ENCODE measurements at places on chromosomes 7 and 10. TPM values are rescaled to one million over a fixed set of nuclear protein-coding genes. Genes with fewer than 3 reads are reported as not detected.

- peak; percentile 84 for ATAC-seq
Observed at GRCh38 chr10:84333864-84334451, 5.6 kb downstream of the CCSER2 start.

DNA sequence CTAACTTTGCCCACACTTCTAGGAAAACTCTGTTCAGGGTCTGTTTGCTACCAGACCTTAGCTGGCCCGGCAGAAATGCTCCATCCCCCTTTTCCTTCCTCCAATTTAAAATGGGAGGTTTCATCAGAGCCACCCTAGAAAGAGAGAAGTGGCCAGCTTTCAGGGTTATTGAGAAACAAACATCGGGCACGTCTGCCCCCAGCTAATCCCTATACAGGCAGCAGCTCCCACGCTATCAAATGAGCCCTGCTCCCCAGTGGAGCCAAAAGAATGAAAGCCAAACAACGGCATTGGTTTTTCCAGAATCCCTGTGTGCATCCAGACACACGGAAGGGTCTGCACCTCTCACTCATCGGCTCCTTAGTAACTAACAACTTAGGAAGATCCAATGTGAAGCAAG lies 132.5 kb downstream of the GRID1 start:
- no peak for ATAC-seq

- ATAC-seq: no peak
Observed at GRCh38 chr7:66537876-66538275, 90.8 kb upstream of the KCTD7 start.

GRCh38 chr10:85612378-85612775 lies 754.2 kb downstream of the GRID1 start:
- peak; percentile 92 for ATAC-seq

GRCh38 chr7:39631736-39632308 lies 8.4 kb downstream of the RALA start:
- ATAC-seq: no peak

DNA sequence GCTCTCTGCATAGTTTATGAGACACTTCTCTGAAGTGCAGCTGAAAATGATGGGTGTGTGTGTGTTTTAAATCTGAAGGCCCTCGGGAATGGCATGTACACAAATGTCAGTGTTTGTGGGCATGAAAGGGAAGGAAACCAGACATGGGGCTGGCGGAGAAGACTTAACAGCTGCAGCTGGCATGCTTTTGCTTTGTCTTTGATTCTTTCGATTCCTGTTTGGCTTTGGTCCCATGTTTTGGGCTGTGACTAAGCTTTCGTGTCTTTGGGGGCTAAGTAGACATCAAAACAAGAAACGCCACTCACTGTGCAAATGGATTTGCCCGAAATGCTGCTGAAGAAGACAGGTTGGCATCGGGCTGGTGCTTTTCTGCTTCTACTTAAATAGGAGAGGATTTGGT lies 179.3 kb downstream of the PFKFB3 start:
- peak; percentile 88 for ATAC-seq

DNA sequence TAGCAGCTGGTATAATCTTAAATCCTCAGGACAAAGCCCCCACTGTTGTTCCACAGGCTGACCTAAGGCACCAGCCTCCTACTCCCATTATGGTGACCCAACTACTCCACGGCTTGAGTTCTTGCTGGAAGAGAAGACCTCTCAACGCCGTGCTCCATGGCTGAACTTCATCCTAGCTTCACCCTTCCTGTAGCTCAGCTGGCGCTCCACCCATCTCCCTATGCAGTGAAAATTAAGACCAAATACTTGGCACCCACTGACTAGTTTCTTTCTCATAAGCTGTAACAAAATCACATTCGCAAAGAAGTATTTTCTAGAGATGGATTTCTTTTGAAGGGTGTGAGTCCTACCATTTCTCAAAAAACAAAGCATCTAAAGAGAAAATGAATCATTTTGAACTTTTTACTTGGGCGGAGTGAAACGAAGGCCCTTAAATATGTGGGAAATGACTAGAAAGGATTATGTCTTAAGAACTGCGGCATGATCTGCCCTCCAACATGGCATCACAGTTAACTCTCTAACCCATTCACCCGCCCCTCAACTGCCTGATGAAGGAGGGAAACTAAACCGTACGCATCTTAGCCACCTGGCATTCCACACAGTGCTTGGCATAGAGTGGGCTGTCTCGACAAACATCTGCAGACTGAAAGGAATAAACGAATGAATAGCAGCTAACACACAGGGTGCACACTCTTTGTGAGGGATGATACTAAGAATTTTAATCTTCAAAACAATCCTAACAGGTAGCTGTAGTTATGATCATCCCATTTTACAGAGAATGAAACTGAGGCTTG lies 32.7 kb downstream of the GFRA1 start:
- no peak for ATAC-seq

- no peak for ATAC-seq
Observed at GRCh38 chr7:96322847-96323461, 1.1 kb upstream of the SLC25A13 start.

GRCh38 chr10:962342-962741 lies 25.9 kb upstream of the GTPBP4 start:
- ATAC-seq: no peak

DNA sequence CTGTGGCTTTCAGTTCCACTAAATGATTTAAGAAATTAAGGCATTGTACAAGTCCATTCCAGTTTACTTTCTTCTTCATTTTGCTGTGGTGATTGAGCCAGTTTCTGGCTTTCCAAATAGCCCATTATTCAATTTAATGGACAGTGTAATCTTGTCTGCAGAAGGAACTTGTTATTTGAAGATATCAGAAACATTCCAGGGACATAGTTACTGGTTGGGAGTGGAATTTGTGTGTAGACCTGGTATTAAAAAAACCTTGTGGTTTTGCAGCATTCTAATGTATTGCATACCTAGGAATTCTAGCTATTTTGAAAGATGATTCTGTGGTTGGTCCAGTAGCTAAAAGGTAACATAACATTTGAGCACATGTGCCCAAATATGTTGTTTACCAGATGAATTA lies 72.2 kb downstream of the MCU start:
- ATAC-seq: no peak

DNA sequence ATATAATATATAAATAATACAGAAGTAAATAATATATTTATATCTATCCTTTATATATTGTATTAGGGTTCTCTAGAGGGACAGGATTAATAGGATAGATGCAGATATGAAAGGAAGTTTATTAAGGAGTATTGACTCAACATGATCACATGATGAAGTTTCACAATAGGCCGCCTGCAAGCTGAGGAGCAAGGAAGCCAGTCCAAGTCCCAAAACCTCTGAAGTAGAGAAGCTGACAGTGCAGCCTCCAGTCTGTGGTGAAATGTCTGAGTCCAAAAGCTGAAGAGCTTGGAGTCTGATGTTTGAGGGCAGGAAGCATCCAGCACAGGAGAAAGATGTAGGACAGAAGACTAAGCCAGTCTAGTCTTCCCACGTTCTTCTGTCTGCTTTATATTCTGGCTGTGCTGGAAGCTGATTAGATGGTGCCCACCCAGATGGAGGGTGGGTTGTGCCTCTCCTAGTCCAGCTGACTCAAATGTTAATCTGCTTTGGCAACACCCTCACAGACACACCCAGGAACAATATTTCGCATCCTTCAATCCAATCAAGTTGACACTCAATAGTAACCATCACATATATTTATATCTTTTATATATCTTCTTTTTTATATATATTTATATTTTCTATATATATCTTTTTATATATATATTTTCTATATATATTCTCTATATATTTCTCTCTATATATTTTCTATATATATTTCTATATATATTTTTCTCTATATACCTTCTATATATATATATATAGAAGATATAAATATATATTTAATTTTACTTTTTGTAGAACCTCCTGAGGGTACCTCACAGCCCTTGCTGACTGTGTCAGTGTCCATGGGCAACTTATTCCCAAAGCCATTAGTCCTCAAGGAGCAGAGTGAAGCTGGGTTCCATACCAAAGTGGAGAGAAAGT lies 24.6 kb upstream of the AKR1B10 start:
- no peak for ATAC-seq

DNA sequence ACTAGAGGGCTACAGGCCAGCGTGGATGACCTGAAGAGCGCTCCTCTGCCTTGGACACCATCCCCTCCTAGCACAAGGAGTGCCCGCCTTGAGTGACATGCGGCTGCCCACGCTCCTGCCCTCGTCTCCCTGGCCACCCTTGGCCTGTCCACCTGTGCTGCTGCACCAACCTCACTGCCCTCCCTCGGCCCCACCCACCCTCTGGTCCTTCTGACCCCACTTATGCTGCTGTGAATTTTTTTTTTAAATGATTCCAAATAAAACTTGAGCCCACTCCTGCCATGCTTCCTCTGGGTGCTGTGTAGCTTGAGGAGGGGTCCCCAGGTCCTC lies 4.5 kb downstream of the SNCG start:
- ATAC-seq: no peak

DNA sequence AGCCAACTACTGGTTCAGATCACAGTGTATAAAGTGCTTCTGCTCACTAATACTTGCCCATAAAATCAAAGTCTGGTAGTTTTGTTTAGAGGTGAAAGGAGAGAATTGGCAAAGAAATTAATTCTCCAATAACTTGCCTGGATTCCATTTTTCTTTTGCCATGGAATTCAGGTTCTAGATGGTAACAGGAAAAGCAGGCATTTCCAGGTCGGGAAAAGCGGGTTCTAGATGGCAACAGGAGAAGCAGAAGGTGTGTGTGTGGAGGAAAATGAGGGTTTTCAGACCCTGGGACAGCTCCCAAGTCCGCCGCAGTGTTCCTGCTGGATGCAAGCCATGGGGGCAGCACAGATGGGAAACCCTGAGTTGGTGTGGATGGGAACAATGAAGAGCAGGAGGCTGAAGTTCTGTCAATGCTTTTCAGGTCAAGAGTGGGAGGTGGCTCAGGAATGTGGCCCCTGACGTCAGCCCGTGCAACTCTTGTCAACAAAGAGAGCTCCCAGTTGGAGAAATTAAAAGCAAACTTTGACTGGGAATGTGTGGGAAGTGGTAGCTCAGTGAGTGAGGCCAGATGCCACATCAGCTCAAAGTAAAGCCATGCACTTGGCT lies 696.7 kb downstream of the LRMDA start:
- no peak for ATAC-seq

- no peak for ATAC-seq
Observed at GRCh38 chr7:8885480-8886000, 452.1 kb downstream of the NXPH1 start.

DNA sequence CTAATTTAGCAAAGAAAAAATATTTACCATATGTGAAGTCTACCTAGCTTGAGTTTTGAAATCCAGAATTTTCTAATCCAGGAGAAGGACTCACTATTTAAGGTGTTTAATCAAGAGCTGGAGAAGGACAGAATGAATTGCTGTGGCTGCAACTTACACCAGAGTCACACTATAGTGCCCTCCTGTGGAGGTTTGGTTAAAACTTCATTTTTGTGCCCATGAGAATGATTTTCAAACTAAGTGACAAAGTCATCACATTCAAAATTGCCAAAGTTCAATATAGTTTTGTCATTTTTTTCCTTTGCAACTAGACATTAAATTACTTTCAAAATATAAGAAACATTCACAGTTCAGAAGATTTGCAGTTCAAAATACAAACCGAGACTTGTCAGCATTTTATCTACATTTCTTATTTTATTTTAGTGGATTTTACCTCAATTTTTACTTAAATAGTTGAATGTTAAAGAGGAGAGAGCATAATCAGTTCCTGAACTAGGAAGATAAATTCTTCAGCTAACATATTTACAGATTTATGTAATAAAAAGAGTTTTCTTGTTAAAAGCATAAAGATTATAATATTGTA lies 70.7 kb downstream of the CABCOCO1 start:
- ATAC-seq: no peak

- ATAC-seq: no peak
Observed at GRCh38 chr7:134954197-134955082, 31.9 kb upstream of the AGBL3 start.

GRCh38 chr10:110364531-110364937 lies 59.8 kb upstream of the SMNDC1 start:
- ATAC-seq: peak; percentile 70

DNA sequence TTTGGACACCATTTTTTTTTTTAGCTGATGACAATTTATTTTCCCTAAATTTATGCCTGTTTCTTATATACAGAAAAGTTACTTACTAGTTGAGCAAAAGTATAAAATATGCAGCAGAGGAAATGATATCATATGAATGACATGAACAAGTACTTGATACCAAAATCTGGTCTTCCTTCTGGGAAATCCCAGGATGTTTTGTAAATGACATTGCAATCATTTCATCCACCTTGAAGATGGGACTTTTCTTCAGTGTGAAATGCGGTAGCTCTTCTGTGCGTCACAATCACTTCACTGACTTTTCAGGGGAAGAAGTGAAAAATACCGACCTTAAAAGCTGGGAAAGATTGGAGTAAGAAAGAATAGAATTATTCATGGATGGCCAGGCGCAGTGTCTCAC lies 23.8 kb downstream of the C1QL3 start:
- no peak for ATAC-seq

DNA sequence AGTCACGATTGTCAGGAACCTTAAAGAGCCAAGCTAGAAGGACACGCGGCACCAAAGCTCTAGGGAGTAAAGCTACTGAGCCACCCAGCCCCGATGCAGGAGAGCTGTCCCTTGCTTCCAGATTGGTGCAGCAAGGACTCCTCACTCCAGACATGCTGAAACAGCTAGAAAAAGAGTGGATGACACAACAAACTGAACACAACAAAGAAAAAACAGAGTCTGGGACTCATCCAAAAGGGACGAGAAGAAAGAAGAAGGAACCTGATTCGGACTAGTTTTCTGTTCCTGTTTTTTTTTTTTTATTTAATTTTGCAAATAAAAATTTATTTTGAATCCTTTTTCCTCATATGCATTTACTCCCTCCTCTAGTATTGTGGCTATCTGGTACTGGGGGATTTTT lies 11.4 kb upstream of the HKDC1 start:
- no peak for ATAC-seq

GRCh38 chr10:124344931-124345330 lies 73.8 kb downstream of the OAT start:
- ATAC-seq: no peak

- ATAC-seq: no peak
Observed at GRCh38 chr10:72601144-72601543, 24.7 kb downstream of the MICU1 start.

DNA sequence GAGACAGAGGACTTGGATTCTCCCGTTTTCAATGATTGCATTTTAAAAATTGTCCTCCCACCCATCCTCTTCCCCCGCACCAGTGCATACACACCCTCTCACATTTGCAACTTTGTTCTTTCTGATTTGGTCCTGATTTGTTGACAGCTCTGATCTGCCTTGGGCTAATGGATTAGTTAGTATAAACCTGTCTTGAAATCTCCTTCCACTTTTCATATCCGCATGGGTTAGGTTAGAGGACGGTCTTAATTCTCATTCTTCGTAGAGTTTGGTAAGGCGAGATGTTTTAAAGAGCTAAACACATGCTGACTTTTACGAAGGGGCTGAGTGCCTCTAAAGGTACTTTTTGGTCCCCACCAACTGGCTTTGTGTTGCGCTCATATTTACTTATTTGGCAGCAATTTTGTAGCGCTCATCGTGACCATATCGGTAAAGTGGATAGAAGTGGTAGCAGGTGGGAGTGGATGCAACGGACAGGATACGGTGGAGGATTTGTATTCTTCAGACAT lies 1.1 kb downstream of the AHR start:
- peak; percentile 18 for ATAC-seq

Gene CACNB2
- not detected for total RNA-seq

Gene GTF2IRD1
- 2.2 TPM for total RNA-seq

Gene NSUN5
- 32.2 TPM for total RNA-seq

Gene CPA2
- total RNA-seq: 0.56 TPM

Gene PRPS1L1
- not detected for total RNA-seq

Gene EPO
- total RNA-seq: not detected

Gene CPVL
- total RNA-seq: 0.63 TPM

Gene RADIL
- 0.08 TPM for total RNA-seq

Gene MSMB
- not detected for total RNA-seq

Gene OR2A1
- total RNA-seq: 0.05 TPM

Gene GNAT3
- not detected for total RNA-seq

Gene CYP2C8
- 0.17 TPM for total RNA-seq

Gene TSPAN33
- 0.67 TPM for total RNA-seq

Measured in activated T-helper 17 cell treated with anti-CD3 and anti-CD28 coated beads, Interleukin-2, amount 50 U/mL, for 72 hours (primary cell).